ENCODE measurements at places on chromosomes 12 and 14.

GRCh38 chr14:94100847-94101246 is 9.7 kb upstream of the IFI27 start:
- DNase-seq = no peak

DNA sequence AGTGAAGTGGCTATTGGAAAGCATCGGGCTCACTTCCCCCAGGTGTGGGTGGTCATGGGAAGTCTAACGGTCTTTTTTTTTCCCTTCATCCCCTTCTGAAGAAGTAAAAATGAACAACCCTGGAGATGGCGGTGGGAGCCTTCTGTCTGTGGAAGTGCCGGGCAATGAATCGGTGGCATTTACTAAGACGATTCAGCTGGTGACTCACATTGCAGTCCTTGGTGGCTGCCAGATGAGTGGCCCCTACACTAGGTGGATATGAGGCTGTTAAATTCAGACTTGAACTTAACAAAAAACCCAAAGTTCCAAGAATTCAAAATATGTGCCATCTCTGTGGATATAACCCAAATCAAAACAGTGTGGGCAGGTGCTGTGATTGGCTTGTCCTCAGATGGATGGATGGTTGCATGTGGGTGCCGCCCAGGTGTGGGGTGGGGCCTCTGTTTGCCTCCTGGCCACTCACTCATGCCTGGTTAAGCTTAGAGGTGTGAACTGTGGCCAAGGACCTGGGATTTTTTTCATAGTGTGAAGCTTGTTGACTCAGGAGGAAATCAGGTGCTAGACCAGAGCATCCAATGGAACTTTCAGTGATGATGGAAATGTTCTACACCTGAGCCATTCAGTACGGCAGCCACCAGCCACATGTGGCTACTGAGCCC is 176.7 kb upstream of the NOS1 start:
- DNase-seq = no peak

- DNase-seq = no peak
Measured at GRCh38 chr12:111180426-111181142, 188.3 kb downstream of the PHETA1 start.

- no peak for DNase-seq
Measured at GRCh38 chr12:18676996-18677588, 60.7 kb downstream of the PLCZ1 start.

DNA sequence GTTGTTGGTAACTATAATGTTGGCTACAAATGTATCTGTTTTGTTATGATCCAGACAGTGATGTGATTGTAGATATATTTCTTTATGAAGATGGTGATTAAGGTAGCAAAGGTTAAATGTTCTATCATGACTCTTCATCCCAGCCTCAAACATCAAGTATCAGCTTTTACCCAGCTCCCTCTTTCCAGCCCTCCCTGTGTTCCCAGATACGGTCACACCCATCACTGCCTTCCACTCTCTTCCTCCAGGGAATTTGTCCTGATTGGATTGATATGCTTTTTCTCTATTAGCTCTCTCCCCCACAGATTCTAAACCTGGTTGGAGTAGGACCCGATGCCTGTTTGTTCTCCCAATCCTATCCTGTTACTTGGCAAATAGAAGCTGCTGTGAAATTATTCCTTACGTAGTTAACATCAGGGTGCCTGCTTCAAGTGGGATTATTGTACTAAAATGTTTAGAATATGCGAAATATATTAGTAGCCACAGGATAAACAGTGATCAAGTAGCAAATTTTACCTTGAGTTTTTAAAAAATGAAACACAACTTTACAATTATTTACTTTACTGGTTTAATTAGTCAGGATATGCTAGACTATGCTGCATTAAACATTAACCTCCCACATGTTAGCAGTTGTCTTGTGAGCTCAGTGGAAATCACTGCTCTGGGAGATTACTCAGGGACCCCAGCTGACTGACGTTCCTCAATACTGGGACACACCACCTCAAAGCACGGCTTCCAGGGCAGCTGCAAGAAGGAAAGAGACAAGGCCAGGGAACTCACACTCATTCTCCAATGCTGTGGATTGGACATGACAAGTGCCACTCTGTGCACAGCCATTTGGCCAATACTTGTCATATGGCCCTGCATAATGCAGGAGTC is 165.3 kb downstream of the ALX1 start:
- DNase-seq = no peak

DNA sequence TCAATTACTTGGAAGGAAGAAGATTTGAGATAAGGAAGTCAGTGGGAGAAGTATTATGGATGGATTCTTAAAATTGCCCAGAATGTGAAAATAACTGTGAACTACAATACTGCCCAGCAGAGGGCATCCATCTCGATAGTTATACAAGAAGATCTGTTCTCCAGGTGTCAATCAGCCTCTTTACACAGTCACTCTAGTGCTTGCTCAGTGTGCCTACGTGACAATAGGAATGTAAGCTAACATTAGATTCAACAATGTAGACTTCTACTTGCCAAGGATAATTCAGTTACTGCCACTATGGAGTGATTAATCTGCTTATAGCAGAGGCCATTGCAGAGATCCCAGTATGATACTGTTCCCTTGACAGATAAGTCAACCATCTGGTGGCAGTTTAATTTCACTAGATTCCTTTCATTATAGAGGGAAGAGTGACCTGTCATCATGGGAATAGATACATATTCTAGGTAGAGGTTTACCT is 10.6 kb upstream of the MAP4K5 start:
- DNase-seq = peak; percentile 58

DNA sequence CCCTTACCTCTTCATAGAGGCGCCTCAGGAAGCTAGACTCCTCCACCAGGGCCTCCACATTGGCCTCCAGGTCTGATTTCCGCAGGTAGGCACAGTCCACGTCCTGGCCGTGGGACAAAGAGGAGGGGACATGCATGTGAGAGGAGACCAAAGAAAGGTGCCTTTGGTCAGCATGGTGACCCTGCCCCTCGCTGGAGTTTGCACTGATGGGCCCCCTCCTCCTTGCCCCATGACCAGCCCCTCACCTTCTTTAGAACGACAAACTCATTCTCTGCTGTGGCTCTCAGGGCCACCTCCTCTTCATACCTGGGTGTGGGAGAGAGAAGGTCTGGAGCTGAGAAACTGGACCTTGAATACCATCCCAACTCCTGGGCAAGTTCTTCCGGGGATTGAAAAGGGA is 3.2 kb downstream of the KRT85 start:
- no peak for DNase-seq
